ENCODE measurements at places on chromosomes 3 and 15.

DNA sequence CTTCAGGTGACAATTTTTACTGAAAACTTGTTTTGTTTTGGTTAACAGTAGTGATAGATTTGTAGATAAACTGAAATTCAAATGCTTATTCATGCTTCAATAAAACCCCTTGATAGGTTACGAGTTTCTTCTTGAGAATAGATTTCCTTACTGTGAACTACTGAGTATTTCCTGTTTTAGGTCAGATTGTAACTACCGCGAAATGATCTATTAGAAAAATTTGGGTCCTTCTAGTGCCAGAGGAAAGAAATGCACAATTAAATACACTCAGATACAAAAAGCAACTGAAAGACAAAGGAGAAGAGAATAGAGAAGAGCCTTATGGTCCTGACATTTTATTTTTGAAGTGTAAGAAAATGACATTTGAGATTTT lies 251.7 kb upstream of the TBL1XR1 start:
- no peak for DNase-seq

DNA sequence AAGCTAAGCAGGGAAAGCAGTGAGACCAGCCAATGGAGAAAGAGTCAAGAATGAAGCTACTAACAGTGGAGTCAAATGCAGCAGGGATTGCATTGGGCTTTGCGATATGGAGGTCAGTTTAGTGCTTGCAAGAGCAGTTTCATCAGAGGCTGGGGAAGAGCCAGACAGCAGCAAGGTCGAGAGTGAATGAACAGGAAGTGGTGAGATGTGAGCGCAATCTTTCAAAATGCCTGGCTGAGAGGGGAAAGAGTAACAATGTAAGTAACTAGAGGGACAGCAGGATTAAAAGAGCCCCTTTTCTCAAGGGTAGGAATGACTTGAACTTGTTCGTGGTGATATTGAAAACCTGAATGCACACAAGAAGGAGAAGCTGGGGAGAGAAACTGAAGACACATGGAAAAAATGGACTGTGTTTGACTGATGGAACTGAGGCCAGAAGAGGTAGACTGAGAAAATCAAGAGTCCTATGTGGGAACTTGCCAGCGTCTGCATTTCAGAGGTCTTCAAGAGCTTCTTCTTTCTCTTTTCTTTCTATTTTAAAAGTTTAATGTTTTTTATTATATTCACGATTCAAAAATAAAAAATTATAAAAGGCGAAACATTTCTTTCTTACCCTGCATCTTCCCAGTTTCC lies 30.6 kb upstream of the GPR160 start:
- DNase-seq: peak; percentile 47

DNA sequence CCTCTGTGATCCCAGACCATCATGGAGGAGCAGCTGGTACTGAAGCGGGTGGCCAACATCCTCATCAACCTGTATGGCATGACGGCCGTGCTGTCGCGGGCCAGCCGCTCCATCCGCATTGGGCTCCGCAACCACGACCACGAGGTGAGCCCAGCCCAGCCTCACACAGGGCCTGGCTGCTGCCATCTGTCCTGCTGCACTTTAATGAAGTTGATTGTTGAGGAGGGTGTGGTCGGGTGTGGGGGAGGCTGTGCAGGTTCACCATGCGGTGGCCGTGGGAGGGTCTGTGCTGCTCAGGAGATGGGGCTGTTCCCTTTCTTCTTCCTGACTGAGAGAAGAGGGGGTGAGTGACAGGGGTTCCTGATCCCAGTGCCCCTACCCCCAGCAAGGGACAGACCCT lies 30.6 kb downstream of the ACAD9 start:
- no peak for DNase-seq

DNA sequence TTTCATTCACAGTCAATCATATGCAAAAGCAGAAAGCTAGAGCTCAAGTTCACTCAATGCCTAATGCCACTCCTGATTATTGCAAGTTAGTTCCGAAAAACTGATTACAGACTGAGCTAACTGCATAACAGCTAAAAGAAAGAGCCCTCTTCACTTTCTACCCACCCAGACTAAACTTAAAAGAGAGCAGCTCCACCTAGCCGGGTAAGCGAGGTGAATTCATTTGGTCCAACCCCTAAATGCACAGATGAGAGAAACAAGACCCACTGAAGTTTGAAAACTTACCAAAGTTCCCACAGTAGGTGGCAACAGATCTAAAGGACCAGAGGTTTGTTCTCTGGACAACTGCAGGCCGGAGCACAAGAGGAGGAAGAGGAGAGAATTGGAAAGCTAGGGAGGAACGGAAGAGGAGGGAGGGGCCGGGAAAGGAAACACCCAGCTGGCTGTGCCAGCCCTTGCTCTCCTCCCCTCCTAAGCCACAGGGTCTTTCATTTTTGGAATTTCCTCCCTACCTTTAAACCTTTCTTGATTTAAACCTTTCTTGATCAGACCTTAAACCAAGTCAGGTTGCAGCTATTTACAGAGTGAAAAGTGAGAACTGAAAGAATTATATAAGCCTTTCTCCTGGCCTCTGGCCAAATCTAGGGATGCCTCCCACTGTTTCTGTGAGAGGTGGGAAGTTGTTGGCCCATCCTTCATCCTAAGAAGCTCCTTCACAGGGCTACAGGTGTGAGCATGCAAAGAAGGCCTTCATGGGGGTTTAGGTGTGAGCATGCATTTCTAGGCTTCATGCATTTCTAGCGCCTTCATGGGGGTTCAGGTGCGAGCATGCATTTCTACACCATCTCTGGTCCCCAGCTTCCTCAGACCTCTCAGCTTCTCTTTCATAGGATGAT lies 114.7 kb upstream of the LMOD3 start:
- no peak for DNase-seq

GRCh38 chr3:72190050-72190449 lies 405.1 kb upstream of the PROK2 start:
- no peak for DNase-seq

- DNase-seq: no peak
Measured at GRCh38 chr3:119221779-119222320, 18.8 kb downstream of the B4GALT4 start.

GRCh38 chr3:69326855-69327300 lies 59.0 kb downstream of the FRMD4B start:
- DNase-seq: peak; percentile 28

GRCh38 chr15:50219820-50220219 lies 37.8 kb downstream of the SLC27A2 start:
- no peak for DNase-seq

GRCh38 chr3:45938864-45939263 lies 4.4 kb upstream of the CXCR6 start:
- DNase-seq: peak; percentile 69

DNA sequence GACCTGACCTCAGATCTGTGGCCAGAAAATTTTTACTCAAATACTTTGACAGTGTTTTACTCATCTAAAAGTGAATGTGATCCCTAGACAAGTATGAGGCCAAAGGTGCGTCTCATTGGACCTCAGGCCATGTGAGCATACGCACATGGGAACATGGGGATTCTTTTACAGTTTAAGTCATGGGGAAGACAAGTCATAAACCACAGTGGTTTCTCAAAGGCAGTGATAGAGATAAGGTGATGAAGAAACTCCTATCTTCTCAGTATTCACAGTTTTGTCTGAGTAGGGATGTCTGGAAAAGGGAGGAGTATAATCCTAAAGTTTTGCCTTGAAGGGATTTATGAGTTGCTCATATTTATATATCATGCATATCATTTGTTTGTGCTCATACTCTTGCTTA lies 173.8 kb downstream of the FNDC3B start:
- DNase-seq: no peak

DNA sequence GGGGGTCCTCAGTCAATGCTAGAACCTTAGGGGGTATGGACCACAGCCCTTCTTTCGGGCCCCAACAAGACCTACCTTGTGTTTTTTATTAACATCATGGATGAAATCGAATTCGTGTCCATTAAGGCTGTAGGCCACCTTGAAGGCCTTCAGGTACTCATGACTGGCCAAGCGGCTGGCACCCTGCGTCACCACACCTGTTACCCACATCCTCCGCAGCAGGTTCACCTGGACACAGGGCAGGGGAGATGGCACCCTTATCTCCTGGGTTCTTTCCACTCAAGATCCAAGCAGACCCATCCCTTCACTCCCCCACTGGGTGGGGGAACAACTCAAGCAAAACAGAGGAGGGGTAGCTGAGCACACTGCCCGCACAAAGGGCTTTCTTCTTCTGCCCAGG lies 6.6 kb downstream of the MFGE8 start:
- DNase-seq: no peak

- DNase-seq: no peak
Measured at GRCh38 chr3:58190291-58190690, 20.5 kb downstream of the DNASE1L3 start.

GRCh38 chr15:66715181-66715624 lies 13.2 kb downstream of the SMAD6 start:
- DNase-seq: no peak

DNA sequence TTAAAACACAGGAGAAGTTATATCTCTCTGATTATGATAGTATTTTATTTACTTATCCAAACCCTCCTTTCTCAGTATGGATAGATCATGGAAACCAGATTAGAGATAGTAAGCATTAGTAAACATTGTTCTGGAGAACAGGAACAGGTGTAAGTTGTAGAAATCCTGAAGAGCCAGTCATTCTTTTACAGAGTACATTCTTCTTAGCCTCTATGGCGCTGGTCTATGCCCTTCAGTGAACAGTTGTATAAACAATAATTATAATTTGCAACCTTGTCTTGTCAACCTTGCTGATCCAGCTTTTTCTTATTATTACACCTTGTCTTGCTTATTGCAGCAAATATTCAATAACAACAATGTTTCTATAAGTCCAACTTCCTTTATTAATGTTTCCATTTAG lies 47.4 kb downstream of the SLC15A2 start:
- no peak for DNase-seq

DNA sequence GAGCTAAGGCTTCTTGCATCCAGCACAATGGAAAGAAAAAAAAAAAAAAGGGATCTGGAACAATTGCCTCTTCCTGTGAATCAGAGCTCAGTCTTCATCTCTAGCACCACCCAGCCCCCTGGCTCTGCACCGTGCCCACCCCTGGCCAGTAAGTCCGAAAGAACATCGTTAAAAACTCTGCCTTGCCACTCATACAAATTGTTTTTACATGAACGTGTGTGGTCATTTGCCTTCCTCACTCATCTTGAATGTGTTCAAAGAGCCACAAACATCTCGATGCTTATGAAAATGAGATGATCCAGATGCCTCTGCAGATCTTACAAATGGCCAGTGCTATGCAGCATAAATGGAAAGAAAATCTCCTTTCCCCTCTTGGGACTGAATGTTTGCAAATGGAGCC lies 400.0 kb upstream of the PPP2R3A start:
- DNase-seq: no peak

- DNase-seq: no peak
Measured at GRCh38 chr3:119013951-119014350, 20.7 kb downstream of the IGSF11 start.

DNA sequence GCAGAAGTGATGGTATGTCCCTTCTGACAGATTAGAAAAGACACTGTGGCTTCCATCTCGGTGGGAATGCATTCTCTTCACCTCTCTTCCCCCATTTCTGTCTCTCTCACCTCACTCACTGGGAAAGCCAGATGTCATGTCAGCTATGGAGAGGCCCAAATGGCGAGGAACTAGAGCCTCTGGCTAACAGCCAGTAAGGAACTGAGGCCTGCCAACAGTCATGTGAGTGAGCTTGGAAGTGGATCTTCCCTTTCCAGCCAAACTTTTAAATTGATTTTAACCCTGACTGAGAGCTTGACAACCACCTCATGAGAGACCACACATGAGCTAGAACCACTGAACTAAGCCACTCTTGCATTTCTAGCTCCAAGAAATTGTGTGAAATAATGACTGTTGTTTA lies 35.2 kb upstream of the CDAN1 start:
- DNase-seq: no peak

- DNase-seq: no peak
Measured at GRCh38 chr3:185939721-185940120, 1.9 kb upstream of the TRA2B start.

- DNase-seq: no peak
Measured at GRCh38 chr15:88605189-88606069, 15.7 kb upstream of the AEN start.

- peak; percentile 2 for DNase-seq
Measured at GRCh38 chr3:144109944-144110343, 138.3 kb downstream of the DIPK2A start.

DNA sequence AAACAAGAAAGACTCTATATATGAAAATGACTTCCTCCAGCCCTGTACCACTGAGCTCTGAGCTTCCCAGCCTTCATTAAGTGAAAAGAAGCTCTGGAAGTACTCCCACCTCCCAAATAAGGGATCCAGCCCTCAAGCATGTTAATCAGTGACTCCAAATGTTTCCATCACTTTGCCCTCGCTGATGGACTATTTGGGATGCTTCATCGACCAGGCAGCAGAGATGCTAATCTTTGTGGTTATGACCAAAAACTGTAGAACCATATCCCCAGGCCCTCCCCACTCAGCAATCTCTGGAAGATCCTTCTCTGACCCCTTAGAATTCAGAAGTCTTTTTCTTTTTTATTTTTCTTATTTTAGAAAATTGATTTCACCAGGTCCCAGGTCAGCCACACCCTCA lies 2.3 kb upstream of the CTDSPL start:
- no peak for DNase-seq

DNA sequence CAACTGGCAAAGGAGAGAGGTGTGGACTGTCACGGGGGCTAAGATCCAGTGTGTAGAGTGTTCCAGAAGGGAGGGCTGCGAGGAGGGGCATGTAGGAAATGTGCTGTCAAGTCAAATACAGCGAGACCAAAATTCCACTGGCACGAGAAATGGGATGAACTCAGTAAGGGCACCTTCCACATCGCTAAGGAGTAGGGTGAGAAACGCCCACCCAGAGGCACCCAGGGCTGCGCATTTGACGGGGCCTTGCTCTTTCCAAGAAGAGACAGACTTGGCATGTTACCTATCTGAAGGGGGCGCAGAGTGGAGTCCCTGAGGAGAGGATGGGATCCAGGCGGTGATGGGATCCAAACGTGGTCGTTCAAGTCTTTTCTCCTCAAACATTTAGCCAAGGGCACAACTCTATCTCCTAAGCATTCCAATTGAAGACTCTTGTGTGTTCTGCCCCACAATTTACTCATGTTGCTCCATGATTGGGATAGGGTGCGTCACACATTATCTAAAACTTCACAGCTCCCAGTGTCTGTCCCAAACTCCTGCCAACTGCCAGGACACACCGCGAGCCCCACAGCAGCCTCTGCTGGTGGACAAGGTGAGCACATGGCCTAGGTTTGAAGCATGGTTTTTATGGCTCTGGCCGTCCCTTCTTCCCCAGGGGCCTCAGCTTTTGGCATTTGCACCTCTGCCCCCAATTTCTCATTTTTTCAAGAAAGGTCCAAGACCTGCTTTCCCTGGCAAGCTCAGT lies 7.6 kb downstream of the SELENOS start:
- no peak for DNase-seq

GRCh38 chr3:129439226-129439816 lies 427 bp downstream of the MBD4 start:
- DNase-seq: no peak

GRCh38 chr15:46709460-46710083 lies 1007.7 kb upstream of the SEMA6D start:
- no peak for DNase-seq

Data from GM19239 (cell line).